Brain microvascular endothelial cell (primary cell): ENCODE measurements at places on chromosomes 6 and 20.

GRCh38 chr6:44233567-44234100, 10.2 kb downstream of the SLC29A1 start:
- no peak for DNase-seq

- no peak for DNase-seq
These were observed 458.9 kb downstream of the HACE1 start for GRCh38 chr6:104400844-104401243.

DNA sequence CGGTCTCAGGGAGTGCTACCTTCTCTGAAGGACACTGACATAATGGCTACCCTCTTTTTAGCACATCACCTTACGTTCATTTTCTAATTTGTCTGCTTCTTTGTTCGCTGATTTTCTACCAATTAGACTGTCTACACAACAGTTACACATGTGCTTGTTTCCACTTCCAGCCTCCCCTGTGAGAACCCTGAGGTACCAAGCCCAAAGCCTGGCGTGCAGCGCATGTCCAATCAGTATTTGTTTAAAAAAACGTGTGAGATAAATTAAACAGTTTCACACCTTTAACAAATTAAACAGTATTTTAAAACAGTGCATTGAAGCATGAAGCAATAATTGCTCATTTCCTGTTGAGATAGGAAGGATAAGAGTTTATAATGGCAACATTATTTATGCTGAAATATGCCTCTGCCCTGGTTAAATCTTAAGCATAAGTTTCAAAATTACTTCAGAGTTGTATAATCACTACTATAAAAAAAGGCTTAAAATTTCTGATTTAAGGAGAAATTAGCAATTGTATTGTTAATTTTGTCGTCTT, 88.9 kb downstream of the MAP3K5 start:
- DNase-seq: no peak

DNA sequence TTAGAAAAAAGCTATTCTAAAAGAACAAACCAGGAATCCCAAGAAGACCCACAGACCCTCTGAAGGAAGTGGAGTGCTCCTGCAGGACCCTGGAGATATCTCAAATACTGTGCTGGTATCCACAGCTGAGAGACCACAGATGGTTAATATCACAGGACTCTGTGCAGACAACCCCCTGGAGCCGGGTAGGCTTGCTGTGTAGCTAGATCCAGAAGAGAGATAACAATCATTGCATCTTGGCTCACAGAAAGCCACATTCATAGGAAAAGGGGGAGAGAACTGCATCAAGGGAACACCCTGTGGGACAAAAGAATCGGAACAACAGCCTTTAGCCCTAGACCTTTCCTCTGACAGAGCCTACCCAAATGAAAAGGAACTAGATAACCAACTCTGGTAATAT, 689.5 kb downstream of the PHF3 start:
- no peak for DNase-seq

DNA sequence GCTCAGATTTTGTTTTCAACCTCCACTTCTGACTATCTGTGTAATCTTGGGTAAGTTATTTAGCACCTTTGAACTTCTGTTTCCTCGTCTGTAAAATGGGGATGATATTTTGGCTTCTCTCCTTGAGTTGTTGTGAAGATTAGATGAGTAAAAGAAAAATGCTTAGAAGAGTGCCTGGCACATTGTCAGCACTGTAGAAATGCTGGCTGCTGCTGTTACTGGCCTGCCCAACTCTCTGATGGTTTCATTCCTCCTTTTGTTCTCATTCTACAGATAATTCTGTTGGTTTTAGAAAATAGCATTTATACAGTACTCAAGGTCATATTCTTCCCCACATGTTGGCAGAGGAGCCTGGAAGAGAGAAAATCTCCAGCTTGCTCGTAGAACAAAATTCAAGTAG, 547.2 kb upstream of the JAG1 start:
- no peak for DNase-seq

DNA sequence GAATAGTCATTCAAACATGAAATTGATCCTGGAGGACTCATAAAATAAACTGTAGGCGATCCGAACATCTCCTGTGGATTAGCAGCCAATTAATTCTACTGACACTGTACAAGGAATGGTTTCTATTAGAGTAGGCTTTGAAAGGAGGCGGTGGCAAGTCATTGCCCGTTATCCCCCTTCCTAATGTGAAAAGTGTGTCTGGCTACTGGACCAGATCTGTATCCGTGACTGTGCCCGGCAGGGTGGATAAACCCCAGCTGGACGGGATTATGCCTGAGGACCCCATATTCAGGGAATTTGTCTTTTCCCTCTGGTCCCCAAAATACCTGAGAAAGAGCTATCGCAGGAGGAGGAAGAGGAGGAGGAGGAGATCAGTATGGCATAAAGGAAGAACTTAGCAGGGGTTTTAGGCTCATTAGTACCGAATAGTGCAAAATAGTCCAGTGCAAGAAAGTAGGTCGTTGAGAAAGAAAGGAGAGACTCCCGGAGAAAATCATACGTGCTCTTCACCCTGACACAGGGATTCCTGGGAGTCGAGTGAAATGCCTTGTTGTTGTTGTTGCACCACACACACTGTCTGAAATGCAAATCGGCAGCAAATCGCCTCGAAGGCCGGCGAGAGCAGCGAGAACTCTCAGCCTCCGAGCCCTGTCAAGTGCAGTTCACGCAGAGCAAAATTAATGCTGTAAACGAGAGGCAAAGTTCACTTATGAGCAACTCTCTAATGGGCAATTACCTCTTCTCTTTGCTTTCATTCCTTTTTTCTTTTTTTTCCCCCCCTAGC, 178.9 kb upstream of the ARID1B start:
- no peak for DNase-seq

DNA sequence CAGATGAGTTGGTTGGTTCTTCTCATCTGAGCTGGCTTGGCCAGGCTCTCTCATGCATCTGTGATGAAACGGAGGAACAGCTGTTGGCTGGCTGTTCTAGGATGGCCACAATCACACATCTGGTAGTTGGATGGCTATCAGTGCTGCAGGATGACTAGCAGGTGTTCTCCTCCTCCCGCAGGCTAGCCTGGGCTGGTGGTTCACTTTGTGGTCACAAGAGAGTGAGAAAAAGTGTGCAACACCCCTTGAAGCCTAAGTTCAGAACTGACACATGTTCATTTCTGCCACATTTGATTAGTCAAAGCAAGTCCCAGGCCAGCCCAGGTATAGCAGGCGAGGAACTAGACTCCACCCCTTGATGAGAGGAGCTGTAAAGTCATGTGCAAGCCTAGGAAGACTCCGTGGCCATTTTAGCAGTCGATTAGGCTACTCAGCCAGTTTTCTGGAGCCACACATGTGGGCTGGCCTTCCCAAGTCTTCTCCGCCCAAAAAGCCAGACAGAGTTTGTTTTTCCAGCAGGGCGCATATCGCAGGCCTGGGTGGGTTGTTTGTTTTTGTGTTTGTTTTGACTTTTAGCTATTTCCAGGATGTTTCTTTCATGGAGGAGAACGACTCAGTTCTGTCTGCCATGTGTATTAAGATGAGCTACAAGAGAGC, 120.8 kb downstream of the ISM1 start:
- DNase-seq: no peak
